ENCODE measurements at places on chromosomes 16 and 17.
A peak's percentile ranks its signal among the peaks of the same experiment; 100 is the strongest.

DNA sequence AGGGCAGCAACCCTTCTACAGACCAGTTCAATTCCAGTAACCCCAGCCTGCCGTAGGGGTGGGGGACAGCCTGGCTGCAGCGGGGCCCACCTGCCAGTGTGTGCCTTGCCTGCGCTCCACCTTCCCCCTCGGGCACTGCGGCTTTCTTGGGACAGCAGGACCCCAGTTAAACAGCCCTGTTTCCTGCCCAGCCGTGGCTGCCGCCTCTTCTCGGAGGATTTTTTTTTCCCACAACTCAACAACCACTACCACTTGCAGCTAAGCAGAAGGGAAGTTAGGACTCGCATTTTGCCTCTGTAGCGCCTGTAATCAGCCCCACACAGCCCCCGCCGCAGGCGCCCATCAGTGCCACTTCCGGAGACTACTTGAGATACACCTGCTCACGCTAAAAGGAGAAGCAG, 76.1 kb downstream of the RAI1 start:
- no peak for DNase-seq

- DNase-seq: no peak
These were observed 19.6 kb downstream of the SNN start for GRCh38 chr16:11687601-11688519.

DNA sequence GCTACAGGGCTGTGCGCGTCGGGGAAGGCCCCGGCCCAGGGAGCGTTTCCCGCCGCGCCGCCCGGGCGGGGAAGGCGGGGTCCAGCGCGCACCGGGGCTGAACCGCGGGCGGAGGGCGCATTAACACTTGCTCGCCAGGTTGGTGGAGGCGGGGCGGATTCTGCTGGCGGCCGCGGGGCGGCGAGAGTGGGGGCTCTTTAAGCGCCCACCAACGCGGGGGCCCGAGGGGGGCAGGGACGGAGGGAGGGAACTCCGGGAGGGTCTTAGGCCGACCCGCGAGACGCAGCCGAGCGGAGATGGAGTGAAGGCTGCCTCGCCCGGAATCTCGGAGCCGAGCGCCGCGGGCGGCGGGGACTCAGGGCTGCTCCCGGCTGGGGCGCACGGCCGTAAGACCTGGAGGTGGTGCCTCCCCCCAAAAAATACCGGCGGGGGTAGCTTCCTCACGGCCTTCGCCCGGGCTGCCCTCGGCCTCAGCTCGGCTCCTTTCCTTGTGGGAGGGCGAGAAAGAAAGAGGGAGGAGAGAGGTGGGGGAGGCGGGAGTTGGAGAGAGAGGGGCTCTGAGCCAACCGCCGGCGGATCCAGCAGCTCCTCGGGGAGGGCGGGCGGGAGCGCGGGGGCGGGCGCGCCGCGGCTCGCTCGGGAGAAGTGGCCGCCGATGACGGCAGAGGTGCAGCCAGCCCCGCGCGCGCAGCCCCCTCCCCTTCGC, 415 bp upstream of the FOXF1 start:
- no peak for DNase-seq

DNA sequence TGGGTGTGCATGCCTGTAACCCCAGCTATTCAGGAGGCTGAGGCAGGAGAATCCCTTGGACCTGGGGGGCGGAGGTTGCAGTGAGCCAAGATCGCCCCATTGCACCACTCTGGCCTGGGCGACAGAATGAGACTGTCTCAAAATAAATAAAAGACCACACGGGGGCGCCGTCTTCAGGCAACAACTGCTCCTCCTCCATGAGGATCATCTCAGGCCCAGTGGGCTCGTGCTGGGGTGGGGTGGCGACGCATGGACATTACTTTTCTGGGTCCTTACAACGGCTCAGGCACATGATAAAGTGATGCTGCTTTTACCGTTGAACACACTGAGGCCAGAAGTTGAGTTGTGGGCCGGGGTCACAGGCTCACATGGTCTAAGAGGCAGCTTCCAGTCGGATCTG, 56.2 kb downstream of the PRMT7 start:
- DNase-seq: peak; percentile 36

DNA sequence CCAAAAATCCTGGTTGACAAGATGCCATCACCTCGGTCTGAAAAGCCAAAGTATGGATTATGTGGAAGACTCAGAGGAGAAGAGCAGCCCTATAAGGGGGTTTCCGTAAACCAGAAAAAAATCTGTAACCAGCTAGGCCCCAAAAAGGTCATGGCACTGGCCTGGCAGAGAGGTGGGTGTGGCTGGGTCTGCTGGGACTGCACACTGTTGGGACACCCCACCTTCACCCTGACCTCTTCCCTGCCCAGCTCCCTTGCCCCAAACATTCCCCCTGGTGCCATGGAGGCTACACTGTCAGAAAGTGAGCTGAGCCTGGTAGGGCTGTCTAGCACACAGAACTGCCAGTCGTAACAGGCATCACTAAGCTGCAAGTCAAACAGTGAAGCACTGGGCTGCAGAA, 6.5 kb downstream of the SLC47A2 start:
- no peak for DNase-seq
